ENCODE measurements at places on chromosomes 6 and 20.
A peak's percentile ranks its signal among the peaks of the same experiment; 100 is the strongest.

DNA sequence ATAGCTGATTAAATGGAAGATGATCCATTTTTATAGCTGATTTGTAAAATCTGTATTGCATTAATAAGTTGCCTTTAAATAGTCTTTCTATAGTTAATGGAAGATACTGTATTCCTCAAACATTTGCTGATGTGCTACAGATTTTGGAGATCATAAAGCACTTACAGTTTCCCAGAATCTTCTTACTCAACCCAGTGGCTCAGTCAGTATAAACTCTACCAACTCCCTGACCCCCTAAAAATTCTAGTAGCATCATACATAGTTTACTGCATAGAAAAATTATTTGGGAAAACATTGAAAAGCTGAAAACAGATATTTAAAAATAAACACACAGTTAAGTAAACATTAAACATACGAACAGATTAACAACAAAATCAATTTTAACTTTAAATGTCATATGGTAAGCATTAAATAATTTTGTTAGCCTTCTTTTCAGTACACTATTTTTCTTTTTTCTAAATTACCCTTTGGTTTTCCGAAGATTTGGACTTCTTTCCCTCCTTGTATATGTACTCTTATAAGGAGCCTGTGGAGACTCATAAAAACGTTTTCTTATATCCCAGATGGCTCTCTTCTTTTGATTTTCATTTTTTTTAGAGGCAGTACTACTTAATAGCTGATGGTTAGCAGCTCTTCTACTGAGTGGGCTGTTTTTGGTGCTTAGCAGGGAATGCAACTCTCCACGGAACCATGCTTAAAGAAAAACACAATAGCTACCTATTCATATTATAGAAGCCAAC, 62.7 kb upstream of the BMP5 start:
- no peak for DNase-seq

DNA sequence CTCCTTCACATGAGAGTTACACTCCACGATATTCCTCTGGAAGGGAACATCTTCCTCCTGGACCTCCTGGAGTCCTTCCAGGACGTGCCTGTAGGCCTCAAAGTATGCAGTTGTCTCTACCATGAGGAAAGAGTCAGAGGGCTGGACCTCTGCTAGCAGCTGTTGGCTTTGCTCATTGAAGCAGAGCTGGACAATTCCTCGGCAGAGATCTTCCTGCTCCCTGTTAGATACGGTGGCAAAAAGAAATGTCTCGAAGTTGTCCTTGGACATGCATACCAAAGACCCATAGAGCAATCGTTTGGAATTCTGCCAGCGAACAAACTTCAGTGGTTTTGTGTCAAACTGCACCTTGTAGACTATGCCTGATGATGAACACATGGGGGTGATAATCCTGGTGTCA, 7.7 kb downstream of the ZNFX1 start:
- no peak for DNase-seq

- no peak for DNase-seq
Measured at GRCh38 chr20:19806806-19807190, 48.7 kb downstream of the RIN2 start.

- no peak for DNase-seq
Measured at GRCh38 chr6:125363039-125363823, 61.5 kb upstream of the HDDC2 start.

- peak; percentile 51 for DNase-seq
Measured at GRCh38 chr20:62925420-62926228, 681 bp downstream of the DIDO1 start.

- peak; percentile 37 for DNase-seq
Measured at GRCh38 chr20:20184149-20184548, 131.8 kb downstream of the CFAP61 start.

- DNase-seq, result no peak
Measured at GRCh38 chr6:167579806-167580618, 246.7 kb upstream of the AFDN start.

DNA sequence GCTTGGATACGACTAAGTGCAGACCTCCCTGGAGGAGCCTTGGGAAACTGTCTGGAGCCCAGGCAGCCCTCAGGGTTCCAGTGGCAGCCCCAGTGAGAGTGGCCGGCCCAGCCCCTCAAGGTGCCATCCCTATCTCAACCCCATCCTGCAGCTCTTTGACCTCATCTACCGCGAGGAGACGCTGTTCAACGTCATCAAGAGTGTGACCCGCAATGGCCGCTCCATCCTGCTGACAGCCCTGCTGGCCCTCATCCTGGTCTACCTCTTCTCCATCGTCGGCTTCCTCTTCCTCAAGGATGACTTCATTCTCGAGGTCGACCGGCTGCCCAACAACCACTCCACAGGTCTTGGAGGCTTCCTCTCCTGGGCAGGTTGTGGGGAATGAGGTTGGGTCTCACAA, 20.7 kb downstream of the UQCC2 start:
- DNase-seq, result no peak

DNA sequence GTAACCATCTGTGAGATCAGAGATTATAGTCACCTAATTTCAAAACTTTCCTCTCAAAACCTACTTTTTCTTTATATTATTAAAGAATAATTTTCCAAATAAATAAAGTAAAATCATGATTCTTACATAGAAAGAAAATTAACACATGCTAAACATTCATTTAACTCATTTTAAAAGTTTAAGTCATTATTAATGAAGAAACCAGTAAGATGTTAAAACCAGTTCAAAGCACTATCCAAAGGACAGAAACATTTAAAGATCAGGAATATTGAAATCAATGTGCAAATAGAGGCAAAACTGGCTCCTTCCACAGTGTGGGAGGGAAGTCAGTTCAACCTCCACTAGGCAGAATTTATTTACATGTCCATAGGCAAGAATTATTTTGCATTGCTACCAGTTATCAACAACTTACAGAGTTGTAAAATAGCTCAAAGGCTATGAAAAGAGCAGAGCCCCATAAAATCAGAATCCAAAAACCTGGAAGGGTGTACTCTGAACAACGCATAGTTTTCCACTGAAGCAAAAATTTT, 146.9 kb downstream of the KHDC1L start:
- no peak for DNase-seq

GRCh38 chr6:135938576-135939207, 87.2 kb downstream of the PDE7B start:
- no peak for DNase-seq

DNA sequence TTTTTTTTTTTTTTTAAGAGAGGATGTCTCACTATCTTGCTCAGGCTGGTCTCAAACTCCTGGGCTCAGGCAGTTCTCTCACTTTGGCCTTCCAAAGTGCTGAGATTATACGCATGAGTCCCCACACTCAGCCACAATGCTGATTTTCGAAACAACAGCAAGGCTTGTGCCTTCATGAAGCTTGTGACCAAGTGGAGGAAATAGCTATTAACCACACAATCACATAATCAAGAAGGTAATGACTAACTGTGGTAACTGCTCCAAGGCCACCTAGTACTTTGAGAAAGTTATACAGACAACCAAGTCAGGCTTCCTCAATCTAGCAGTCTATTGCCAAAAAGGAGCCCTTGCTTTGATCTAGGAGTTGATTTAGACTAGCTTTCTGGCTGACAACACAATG, 46.3 kb downstream of the SOD2 start:
- no peak for DNase-seq

GRCh38 chr20:50870561-50871161, 60.6 kb downstream of the ADNP start:
- no peak for DNase-seq

DNA sequence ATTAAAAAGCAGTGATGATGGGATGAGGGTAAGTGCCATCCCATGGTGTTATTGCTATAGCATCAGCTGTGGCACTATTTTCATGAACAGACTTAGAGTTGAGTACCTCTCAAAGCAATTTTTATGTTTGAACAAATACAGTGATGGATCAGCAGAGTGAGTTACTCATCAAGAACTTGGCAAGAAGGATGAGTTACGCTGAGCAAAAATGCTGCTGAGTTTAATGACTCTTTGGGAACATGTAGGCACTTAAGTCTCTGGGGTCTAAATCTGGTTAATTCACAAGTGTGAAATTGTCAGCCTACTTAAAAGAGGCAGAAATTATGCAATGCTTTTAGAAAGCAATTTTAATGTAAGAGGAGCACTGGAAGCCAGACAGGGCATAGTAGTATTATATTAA, 78.5 kb upstream of the AHI1 start:
- no peak for DNase-seq

DNA sequence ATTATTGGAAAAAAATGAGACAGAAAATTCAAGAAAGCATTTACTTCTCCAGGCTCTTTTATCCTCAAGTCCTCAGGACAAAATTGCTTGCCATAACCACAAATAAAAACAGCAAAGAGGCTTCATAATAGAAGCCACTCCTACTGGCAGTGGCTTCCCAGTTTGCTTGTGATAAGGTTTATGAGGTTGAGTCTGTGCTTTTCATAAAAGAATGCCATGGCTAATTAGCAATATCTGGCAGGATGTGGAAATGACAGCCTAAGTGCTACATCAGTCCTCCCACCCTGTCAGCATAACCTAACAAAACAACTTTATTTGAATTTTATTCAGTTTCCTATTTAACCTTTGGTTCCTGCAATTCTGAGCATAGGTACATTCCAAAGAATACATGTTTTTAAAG, 80.9 kb upstream of the HTR1E start:
- DNase-seq, result no peak

- peak; percentile 74 for DNase-seq
Measured at GRCh38 chr20:48912065-48912464, 9.4 kb upstream of the ARFGEF2 start.

GRCh38 chr6:128062882-128063603, 162.2 kb upstream of the THEMIS start:
- no peak for DNase-seq

DNA sequence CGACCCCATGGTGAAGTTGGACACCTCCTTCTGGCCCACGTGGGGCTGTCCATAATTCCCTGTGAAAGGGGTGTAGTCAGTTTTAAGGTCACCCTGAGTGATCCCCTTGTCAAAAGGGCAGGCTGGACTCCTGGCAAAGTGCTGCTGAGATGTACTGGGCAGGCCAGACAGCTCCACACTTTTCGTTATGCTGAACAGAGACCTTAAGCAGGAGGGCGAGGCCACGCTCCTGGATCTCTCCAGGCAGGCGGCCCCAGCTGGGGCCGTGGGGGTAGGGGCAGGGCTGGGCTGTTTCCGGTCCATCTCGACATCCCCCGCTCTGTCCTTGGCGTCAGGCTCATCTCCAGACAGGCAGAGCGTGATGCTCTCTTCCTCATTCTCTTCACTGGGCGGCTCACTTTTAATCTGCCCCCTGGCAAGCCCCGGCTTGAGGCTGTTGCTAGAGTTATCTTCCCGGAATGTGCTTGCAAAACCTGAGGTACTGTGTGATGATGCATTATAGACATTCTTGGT, 56.7 kb downstream of the GJA10 start:
- DNase-seq, result no peak

DNA sequence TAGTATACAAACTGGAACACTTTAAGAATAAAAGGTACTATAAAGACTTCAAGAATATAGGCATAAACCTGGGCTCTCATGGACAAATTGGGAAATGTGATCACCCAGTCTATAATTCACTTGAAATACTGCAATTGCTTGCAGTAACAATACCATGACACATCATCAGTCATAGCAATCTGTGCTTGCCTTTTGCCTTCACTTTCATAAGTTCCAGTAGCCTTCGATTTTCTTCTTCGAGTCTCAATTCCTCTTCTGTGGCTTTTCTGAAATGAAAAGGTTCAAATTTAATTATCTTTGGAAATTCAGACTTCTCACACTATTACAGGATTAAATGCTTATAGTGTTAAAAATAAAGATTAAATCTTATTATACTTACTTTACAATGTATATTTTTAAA, 96.3 kb upstream of the ZBTB24 start:
- DNase-seq, result no peak

DNA sequence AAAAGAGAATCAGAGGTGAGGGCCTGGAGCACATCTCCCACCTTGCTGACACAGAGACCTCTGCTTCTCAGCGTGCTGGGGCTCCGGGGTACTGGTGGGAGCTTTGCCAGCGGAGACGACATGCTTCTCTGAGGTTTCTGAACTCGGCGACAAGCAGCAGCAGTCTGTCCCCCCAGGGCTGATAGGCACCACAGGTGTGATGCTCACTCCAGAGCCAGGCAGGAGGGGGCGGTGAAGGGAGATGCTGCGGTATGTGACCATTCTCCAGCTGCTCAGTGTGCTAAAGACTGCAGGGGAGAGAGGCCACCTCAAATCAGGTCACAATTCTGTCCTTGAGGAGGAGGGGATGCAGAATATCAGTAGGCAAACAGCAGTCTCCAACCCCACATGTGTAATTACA, 219.9 kb downstream of the ALDH8A1 start:
- no peak for DNase-seq

DNA sequence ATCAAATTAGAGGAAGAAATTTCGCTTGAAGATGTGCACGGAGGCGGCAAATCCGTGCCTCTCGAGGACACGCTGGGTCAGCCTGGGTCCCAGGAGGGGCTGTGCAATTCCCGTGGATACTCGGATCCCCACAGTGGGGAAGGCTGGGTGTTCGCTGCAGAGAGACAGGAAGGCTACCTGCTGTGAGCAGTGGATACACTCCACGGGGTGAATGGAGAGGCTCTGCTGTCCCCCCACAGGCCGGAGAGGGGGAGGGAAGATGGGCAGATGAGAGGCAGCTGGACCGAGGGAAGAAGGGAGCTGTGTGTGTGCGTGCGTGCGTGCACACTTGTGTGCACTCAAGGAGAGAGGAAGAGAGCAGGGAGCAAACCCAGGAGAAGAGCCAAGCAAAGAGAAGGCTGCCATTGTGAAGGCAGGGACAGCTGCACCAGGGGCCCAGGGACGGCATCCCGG, 57.3 kb downstream of the SULF2 start:
- DNase-seq, result no peak

- DNase-seq, result no peak
Measured at GRCh38 chr6:149052350-149053106, 265.0 kb upstream of the TAB2 start.

- DNase-seq, result peak; percentile 5
Measured at GRCh38 chr6:80179695-80180094, 73.2 kb downstream of the BCKDHB start.

- no peak for DNase-seq
Measured at GRCh38 chr6:133055441-133055966, 185.7 kb upstream of the EYA4 start.

DNA sequence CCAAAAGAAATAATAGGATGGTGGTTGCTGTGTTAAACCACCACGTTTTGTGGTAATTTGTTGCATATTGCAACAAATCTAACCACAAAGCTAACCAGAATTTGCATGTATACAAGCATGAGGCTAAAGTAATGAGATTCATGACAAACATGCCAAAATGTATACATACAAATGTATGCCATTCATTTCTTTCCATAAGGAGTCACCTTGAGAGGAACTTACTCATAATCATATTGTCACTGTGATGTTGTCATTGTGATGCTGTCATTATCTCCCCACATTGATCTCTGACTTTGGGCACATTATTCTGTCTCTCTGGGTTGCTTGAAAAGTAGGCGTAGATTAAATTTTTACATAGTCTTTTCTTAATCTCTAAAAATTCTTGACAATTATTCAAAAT, 886.8 kb upstream of the FLRT3 start:
- no peak for DNase-seq

DNA sequence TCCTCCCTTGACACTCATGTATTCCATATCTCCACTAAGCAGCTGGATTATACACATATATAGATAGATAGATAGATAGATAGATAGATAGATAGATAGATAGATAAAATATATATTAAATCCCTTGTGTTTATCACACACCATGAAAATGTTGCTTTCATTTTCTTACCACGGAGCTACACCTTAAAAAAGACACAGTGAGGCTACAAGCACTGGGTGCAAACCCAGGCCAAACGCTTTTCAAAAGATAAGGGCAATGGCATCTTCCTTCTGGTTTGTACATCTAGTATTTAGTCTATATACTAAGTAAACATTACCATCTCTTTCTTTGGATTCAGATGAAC, 377.1 kb downstream of the ESR1 start:
- no peak for DNase-seq

Measured in RPMI8226 (cell line).